Activated naive CD4-positive, alpha-beta T cell (primary cell): ENCODE measurements at places on chromosomes 12 and 14.
A peak's percentile ranks its signal among the peaks of the same experiment; 100 is the strongest.

GRCh38 chr12:85955127-85955526 lies 81.0 kb downstream of the NTS start:
- DNase-seq, result no peak

- DNase-seq, result no peak
Observed at GRCh38 chr12:71128191-71128788, 29.5 kb downstream of the TSPAN8 start.

DNA sequence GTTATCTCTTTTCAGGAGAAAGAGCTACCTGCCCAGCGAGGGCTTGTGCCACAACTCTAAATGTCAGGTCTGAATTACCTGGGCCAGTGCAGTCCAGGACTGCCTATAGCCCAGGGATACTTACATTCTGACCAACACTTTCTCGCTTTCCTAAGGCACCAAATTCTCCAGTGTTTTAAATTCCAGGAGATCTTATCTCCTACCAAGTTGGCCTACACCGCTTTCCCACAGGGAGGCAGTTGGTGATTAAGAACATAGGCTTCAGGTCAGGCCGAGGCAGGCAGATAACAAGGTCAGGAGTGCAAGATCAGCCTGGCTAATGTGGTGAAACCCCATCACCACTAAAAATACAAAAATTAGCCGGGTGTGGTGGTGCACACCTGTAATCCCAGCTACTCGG lies 41.1 kb downstream of the RPS29 start:
- DNase-seq, result no peak

DNA sequence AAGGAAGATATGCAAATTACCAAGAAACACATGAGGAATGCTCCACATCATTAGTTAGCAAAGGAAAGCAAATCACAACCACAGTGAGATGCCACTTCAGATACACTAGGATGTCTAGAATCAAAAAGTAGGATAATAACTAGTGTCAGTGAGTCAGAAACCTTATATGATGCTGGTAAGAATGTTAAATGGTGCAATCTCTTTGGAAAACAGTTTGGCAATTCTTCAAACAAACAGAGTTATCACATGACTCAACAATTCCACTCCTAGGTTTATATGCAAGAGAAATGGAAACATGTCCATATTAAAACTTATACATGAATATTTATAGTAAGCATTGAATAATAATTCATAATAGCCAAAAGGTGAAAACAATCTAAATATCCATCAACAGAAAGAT lies 220.9 kb downstream of the FOXG1 start:
- DNase-seq, result no peak

- no peak for DNase-seq
Observed at GRCh38 chr12:27915021-27915420, 57.5 kb downstream of the PTHLH start.

DNA sequence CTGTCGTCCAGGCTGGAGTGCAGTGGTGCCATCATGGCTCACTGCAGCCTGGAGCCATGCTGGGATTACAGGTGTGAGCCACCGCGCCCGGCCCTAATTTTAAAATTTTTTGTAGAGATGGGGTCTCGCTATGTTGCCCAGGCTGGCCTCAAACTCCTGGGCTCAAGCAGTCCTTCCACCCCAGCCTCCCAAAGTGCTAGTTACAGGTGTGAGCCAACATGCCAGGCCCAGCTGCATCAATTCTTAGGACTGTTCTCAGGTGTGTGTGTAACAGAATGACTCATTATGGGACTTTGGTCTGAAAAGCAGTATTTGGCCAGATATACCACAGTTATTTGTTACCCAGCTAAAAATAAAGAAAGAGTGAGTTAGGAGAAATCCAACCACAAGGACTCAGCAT lies 17.4 kb downstream of the LETMD1 start:
- DNase-seq, result no peak

DNA sequence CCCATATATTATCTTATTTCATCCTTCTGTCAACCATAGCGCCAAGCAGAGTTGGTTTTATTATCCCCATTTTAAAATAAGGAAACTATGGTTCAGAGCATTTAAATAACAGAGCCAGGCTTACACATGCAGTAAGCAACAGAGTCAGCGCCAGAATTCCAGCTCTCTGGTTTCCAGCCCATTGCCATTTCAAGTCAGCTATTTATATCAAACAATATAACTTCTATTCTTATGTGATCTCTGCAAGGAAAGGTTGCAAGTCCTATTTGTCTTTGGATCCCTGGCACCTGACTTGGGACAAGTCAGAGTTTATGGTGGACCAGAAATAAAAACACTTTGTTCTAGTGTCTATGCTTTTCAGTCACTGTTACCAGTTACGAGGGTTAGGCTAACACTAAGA lies 174.1 kb upstream of the EEA1 start:
- DNase-seq, result no peak

GRCh38 chr14:74949859-74950573 lies 5.4 kb downstream of the PGF start:
- no peak for DNase-seq

DNA sequence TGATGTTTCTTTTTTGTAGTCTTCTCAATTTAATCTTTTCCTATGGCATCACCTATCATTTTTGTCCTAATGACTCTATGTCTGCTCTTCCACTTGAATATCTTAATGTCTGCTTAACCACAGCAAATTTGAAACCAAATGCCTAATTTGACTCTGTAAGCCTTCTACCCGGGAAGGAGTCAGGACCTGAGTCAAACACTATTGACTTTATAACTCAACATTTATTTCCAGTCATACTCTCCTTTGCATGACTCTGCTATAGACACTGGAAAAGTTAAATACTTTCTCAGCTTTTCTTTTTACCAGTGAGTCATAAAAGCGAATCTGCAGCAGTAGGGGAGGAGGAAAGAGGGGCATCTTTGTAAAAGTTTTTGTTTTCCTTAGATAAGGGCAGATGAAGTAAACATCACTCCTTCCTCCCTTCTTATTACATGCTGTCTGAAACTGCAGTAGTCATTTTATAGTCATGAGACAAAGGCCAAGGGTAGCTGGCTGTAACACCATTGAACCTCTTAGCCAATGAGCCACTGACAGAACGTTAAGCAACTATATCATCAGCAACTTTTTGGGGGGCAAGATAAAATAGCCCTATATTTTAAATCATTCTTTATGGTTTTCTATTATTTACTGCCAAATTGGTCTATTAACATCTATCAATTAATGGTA lies 179.3 kb downstream of the MIPOL1 start:
- no peak for DNase-seq

DNA sequence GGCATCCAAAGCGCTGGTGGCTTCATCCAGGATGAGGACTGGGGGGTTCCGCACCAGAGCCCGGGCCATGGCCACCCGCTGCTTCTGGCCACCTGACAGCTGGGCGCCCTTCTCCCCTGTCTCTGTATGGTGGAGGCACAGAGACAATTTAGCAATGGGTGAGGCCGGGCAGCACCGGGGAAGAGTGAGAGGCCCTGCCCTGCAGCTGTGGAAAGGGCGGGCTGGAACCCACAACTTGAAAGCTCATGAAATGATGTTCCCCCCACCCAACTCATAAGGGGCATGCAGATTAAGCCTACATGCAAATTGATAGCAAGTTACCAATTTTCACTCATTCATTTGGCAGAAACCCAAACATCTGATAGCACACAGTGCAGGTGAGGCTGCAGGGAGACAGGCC lies 34.1 kb downstream of the ABCB9 start:
- no peak for DNase-seq

DNA sequence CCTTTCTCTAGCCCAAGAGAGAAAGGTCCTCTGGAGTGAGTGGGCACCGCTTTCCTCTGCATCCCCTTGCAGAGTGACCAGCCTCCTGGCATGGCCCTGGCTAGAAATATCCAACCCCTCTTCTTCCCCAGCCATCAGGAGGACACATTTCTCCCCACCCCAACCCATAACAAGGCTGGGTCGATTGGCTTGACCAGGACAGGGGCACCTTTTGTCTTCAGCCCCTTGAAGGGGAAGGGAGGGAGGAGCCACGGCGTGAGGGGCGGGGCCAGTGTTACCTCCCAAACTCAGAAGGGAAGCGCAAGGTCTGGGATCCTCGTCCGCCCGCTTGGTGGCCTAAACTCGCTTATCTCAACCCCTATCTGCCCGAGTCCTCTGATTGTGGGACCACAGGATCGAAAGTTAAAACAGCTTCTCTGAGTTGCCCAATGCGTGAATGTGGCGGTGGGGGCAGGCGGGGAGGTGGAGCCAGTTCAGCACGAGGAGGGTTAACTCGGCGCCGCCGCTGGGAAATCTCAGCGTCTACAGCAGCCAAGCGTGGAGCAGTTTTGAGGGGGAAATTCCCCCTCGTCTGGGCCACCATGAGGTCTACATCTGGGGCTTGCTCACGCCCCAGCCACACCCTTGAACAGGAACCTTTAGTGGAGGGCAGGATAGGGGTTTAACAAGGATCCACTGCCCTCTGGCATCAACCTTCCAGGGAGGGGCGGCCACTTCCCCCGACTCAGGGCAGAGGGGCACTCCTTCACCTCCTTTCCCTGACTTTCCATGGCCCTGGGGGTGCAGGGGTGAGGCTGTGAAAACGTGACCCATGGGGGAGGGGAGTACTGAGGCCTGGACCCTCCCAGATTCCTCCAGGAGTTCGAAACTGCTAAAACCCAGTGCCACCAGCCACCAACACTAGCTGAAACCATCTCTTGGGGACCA lies 795 bp downstream of the STAT6 start:
- peak; percentile 52 for DNase-seq

- DNase-seq, result no peak
Observed at GRCh38 chr14:103155010-103155409, 31.7 kb downstream of the TNFAIP2 start.
